ENCODE measurements at places on chromosomes 3 and 15.

- DNase-seq = no peak
Measured at GRCh38 chr15:51629612-51630011, 7.0 kb upstream of the DMXL2 start.

DNA sequence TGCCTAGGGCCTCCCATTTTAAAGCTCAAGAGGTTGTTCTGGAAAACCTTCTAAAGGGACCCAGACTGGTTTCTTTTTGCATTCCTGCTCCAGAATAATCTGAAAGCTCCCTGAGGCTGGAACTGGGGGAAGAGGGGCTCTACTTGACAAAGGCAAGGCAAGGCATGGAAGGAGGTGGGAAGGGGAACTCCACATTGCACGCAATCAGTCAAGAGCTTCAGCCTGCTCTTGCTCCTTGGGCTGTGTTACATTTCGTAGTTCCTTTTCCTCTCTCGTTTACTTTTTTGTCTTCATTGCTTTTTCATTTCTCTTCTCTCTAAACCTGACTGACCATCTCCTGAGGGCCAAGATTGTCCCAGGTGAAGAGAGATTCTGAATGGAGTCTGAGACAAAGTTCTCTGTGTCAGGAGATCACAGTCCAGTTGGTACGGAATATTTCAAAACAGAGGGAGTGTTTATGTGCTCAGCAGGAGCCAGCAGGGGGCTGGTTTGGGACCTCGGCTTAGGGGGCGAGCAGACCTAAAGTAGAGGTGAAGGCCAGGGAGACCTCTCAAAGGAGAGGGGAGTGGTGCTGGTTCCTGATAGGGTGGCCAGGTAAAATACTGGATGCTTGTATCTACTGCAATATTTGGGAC is 6.0 kb upstream of the KCTD6 start:
- no peak for DNase-seq

DNA sequence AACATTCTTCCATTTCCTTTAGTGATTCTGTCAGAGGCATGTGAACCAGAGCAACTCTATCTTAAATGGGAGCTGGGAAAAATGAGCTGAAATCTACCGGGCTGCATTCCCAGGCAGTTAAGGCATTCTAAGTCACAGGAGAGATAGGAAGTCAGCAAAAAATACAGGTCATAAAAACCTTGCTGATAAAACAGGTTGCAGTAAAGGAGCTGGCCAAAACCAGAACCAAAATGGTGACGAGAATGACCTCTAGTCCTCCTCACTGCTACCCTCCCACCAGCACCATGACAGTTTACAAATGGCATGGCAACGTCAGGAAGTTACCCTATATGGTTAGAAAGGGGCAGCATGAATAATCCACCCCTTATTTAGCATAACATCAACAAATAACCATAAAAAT is 66.4 kb downstream of the B3GALNT1 start:
- no peak for DNase-seq

GRCh38 chr3:129793319-129793718 is 100.2 kb downstream of the TMCC1 start:
- DNase-seq = no peak

GRCh38 chr3:150454085-150454484 is 46.0 kb downstream of the TSC22D2 start:
- no peak for DNase-seq

GRCh38 chr15:81945014-81945615 is 100.7 kb downstream of the MEX3B start:
- DNase-seq = no peak

DNA sequence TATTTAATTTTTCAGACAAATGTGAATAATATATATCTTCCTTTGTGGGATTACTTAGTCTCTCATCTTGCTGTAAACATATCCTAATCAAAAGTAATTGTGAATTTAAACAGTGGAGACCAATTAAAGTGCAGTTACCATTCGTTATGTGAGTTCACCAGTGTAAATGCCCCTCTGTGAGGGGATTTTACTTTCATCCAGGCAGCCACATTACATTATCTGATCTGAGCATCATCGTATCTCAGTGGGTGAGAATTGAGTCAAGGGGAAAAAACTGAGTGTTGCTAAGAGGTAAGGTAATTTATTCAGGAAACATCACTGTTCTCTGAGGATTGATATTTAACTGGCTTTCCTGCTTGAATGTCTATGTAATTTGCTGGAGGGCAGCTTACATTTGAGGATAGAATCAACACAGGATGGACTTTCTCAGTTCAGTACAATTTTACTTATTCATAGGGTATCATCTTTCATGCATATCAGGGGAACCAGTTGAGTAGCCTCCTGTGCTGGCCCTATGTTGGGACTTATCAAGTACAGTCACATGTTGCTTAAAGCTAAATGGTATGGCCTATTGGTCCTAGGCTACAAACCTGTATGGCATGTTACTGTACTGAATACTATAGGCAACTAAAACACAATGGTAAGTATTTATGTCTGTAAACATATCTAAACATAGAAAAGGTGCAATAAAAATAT is 219.7 kb downstream of the CD47 start:
- no peak for DNase-seq
